ENCODE measurements at places on chromosomes 7 and 10.

DNA sequence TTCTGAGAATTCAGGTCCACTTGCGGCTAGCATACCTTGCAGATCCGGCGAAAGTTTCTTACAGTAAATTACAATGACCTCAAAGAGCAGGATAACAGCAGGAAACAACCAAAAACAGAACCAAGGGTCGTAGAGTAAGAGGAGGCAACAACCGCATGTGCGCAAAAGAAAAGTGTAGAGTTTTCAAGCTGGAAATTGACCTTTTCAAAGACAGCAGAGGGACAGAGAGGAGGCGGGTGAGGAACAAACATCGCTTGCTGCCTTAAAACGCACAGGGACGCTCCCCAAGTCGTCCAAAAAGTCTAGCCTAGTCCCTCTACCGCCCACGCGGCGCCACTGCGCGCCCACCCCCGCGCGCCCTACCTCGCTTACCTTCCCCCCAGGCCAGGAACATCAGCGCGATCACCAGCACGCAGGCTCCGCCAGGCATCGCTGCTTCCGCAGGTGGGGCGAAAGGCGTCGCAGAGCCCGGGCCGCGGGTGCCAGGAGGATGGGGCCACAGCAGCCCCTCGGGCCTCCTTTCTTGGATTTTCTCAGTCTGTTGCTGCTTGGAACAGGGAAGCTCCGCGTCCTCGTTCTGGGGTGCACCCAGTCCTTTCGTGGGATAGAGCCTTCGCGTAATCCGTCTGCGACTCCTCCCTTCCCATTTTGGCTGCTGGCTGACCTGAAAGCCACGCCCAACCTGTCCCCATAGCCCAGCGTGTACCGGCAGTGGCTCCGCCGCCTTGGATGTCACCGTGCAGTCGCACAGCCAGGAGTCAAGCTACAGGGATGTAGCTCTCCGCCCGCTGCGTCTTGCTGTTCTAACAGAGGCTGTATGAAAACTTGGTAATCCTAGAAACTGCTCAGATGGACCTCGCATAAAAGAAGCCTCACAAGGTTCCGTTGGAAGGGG is at the start of gene VWDE:
Gene VWDE, minus strand, starts transcription at position 579 of the 895 bp plus-strand sequence. Its CDS starts 149 bp downstream, at position 430.
- no peak for DNase-seq

DNA sequence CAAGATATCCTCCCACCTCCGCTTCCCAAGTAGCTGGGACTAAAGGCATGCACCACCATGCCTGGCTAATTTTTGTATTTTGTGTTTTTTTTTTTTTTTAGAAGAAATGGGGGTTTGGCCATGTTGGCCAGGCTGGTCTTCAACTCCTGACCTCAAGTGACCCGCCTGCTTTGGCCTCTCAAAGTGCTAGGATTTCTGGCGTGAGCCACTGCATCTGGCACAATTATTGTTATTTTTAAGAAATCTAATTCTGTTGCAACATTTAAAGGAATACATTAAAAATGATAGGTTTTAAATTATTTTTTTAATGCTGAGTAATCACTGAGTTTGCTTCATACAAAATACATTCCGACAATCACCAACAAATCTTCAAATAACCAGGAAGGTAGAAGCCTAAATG is 178.1 kb upstream of the SEMA3E start:
- no peak for DNase-seq

DNA sequence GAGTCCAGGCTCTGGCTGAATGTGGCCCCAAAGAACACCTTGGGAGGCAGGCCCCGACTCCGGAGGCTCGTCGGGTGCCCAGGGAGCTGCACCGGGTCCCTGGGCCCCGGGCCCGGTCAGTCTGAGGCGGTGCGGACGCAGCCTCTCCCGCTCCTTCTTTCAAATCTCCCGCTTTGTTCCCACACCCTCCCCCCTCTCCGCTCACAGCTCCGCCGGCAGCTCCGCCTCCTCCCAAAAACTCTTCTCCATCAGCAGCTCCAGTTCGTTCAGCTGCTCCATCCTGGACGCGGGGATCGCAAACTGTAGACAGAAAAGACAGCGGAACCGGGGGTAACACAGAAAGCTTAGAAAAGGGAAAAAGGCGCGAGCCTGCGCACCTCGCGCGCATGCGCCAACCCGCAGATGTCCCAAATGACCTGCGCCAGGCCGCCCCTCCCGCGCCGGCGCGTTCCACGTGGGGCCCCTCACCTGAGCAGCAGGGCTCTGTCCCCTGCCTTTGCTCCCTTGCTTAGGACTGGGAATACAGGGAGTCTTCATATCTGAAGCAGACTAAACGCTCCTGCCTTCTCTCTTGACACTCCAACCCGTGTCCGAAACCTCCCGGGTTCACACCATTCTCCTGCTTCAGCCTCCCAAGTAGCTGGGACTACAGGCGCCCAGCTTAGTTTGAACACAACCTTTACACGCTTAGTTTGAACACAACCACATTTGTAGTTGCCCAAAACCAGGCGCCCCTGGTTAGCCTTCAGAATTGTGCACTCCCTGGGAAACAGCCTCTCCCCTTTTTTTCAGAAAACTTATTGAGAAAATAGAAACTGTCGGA is at the start of gene DNA2:
Gene DNA2, minus strand, starts transcription at position 388 of the 823 bp plus-strand sequence. Its CDS starts 109 bp downstream, at position 279.
- peak; percentile 91 for DNase-seq

- no peak for DNase-seq
Measured at GRCh38 chr7:26534649-26535482, 243.2 kb downstream of the SNX10 start.

DNA sequence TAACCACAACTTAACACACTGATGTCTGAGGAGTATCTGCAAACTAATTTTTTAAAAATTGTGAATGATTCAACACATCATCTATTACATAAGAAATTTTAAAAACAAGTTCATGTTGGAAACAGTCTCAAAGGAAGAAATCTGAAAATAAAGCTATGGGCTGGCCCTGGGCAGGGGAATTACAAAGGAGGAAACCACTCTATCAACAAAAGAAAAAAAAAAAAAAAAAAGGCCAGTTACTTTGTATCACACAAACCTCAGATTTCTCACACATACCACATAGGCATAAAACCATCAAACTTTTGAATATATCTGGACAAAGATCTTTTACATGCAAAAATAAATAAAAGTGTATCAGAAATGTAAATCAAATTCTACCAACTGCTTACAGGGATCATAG is 20.8 kb downstream of the TIAL1 start:
- no peak for DNase-seq

DNA sequence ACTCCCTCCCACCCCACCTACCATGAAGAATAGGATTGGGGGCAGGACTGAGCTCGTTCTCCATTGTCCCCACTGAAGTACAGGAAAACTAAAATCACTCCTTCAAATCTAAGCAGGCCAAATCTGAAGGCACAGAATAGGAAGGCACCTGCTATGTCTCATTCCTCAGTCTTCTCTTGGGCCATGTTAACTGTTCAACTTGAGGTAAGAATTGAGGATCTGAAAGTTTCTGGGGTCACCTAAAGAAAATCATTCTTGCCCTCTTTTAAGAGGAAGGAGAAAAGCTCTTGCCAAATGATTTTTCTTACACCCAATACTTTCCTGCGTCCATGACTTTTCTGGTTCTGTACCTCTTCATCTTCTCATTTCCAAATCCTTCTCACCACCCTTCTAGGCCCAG is 4.9 kb downstream of the CPN1 start:
- no peak for DNase-seq

- DNase-seq, result no peak
Measured at GRCh38 chr7:135204341-135204749, 7.0 kb downstream of the WDR91 start.

DNA sequence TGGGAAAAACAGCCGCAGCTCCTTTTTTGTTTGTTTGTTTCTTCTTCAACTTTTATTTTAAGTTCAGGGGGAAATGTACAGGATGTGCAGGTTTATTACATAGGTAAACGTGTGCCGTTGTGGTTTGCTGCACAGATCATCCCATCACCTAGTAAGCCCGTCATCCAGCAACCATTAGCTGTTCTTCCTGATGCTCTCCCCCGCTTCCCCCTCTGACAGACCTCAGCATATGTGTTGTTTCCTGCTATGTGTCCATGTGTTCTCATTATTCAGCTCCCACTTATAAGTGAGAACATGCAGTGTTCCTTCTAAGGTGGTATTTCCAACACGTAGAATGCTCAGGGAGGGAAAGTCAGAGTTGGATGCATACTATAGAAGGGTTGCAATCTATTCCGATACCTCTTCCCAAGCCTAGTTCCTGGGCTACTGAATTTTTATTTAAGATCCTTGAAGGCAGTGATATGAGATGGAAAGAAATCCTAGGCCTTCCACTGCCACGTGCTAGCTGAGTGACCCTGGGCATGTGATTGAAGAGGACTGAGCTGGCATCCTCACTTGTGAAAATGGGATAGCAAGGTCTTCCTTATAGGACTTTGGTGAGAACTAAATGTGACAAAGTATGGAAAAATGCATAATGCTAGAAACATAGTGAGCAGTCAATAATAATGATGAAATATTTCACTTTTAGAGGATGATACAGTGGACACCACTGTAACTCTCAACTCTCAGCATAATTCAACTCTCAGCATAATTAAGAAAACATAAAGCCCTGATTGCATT is 278.5 kb downstream of the REEP3 start:
- DNase-seq, result no peak

DNA sequence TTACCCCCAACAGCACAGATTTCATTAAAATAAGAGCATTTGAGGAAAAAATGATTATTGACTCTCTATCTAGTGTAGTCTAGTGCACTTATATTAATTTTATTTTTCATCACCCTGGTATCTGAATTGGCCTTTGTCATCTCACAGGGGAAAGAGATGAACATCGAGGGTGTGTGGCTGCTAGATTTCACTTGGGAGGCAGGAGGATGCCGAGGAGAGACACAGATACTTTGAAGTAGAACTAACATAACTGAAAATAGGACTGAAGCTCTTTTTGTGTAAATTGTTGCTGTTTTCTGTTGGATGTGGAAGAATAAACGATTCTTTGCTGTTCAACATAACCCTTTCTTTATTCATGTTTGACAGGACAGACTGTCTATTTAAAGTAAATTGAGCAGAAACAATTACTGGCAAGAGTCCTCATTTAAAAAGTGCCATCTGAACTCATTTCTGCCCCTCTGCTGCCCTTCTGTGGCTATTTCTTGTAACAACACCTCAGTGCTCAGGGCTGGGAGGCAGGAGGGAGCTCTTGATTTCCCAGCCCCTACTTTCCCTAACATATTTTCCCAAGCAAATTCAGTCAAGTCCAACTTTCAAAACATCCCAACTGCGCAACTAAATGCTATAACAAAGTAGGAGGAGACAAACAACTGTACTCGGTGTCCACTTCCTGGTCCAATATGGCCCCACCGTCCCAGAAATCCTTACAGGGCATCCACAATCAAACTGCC is 15.6 kb downstream of the LYZL1 start:
- no peak for DNase-seq

DNA sequence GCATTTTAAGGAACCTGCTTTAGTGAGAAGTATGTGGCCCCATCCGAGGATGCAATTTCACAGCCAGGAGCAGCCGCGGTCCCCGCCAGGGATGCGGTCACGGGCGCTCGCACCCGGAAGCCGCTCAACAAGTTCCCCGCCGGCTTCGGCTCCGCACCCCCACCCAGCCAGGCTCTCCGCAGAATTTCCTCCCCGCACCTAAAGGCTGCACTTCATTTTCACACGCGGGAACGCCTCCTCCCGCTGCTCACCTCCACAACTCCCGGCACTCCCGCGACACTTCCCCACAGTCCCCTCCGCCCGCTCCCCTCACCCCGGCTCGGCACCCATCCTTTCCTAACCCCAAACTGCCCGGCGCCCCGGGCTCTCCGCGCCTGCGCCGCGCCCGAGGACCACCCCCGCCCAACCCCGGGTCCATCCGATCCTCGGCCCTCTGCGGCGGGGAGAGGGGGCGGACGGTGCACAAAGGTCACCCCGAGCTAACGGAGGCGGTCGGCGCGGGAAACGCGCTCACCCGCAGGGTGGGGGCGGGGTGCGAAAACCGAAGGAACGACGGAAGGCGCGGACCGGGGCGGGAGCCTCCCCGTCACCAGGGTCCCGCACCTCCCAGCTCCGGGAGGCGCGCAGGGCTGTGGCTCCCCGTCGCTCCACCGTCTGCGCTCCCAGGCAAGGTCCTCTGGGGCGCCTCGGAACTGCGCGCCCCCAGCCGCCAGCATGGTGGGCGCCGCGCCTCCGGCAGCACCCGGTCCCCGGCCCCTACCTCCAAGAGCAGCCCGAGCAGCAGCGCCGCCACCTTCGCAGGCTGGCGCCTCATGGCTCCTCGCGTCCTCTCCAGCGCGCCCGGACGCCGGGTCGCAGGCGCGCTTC is 558 bp downstream of the VOPP1 start:
- DNase-seq, result no peak

- DNase-seq, result no peak
Measured at GRCh38 chr10:130353928-130354572, 217.9 kb downstream of the GLRX3 start.

- no peak for DNase-seq
Measured at GRCh38 chr10:86798611-86799010, 42.2 kb downstream of the BMPR1A start.

DNA sequence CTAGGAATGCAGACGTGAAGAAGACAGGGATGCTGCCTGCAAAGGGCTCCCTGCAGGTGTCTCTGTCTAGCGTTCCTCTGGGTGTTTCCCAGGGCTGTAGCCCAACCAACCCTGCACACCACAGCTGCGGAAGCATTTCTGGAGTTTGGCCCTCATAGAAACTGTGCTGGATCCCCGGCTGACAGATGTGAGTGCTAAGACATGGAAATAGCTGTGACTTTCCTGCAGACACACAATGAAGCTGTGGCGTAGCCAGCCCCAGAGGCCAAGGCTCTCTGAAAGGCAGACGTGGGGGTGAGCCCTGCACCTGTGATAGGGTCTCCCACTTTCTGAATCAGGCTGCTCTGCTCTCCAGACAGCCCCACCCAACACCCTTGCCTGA is 44.8 kb downstream of the ADCYAP1R1 start:
- no peak for DNase-seq

- no peak for DNase-seq
Measured at GRCh38 chr7:93920496-93921182, 896 bp upstream of the GNG11 start.

GRCh38 chr10:43386549-43386948 is 15.1 kb downstream of the FXYD4 start:
- no peak for DNase-seq
